Effector CD4-positive, alpha-beta T cell (primary cell): ENCODE measurements at places on chromosomes 5 and 9.

DNA sequence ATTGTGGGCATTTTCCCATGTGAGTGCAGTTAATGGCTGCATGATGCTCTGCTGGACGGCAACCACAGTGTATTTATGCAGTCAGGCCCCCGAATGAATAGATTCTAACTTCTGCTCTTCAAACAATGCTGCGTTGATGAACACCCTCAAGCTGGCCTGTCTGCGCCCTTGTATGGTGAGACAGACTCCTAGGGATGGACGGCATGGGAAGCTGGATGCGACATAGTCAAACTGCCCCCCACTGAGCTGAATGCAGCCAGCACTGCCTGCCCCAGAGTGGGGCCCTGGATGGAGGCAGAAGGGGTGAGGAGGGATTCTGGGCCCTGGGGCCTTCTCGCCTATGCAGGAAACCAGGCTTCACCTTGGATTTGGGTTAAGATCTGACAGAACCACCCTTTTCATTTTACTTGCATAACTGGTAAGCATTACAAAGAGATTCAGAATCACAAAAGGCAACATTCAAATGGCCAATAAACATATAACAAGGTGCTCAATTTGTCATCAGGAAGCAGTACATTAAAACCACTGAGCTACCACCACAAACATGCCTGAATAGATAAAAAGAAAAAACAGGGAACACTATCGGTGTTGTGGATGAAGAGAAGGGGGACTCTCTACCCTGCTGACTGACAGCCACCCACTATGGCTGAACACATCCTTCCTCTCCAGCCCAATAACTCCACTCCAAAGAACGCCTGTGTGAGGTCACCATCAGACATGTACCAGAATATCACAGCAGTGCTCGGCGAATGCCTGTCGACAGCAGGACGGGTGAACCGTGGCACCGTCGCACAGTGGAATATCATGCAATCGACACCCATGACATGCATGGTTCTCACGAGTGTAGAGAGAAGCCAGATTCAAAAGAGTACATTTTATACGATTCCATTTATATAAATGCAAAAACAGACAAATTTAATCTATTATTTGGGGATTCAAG is 79.1 kb downstream of the RAPGEF1 start:
- no peak for DNase-seq

- DNase-seq: no peak
Observed at GRCh38 chr9:95852059-95853032, 23.1 kb upstream of the ERCC6L2 start.

- no peak for DNase-seq
Observed at GRCh38 chr5:148960070-148960769, 102.6 kb downstream of the SH3TC2 start.

GRCh38 chr5:3269395-3270169 is 326.1 kb upstream of the IRX1 start:
- DNase-seq: no peak

- DNase-seq: no peak
Observed at GRCh38 chr5:74105126-74105780, 479.3 kb downstream of the ARHGEF28 start.

GRCh38 chr5:105101577-105101976 is 1539.0 kb upstream of the NUDT12 start:
- DNase-seq: no peak

- no peak for DNase-seq
Observed at GRCh38 chr9:133103987-133104505, 17.0 kb downstream of the RALGDS start.

DNA sequence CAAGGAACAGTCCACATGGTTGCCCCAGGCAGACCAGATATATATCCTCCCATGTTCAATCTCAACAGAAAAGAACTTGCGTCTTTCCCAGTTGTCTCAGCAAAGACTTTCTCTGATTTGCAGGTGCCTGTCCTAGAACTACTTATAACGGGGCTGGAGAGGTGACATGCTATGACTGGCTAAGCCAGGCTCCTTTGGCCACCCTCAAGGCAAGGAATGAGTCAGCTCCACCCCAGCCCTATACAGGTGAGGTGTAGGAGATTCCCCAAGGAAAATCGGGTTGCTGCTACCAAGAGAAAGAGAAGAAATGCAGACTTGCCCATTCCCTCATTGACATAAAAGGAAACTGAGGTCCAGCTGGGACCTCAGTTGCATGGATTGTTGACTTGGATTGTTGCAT is 127.4 kb downstream of the GALNT10 start:
- no peak for DNase-seq

- no peak for DNase-seq
Observed at GRCh38 chr5:16529306-16529705, 63.7 kb upstream of the ZNF622 start.

DNA sequence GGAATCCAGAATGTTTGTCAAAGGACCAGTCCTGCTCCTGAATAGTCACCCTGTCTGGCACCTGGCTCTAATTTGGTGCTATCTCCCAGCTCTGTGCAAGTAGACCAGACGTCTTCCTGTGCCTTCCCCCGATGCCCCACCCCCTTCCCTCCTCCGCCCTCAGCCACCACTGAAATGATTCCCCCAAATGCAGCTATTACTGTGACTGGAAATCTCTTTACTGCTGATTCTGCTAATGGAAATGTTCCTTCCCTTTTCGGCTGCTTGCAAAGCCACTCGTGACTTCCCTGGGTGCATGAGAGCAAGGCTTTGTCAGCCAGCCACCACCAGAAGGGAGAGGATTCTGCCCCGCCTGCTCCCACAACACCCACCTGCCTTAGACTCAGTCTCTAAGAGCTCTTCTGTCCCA is 11.4 kb downstream of the ASTN2 start:
- DNase-seq: no peak

GRCh38 chr5:78211052-78211451 is 83.4 kb downstream of the AP3B1 start:
- no peak for DNase-seq

- DNase-seq: no peak
Observed at GRCh38 chr9:110808599-110808980, 140.0 kb downstream of the MUSK start.

- no peak for DNase-seq
Observed at GRCh38 chr5:139861021-139861888, 65.6 kb downstream of the PSD2 start.

DNA sequence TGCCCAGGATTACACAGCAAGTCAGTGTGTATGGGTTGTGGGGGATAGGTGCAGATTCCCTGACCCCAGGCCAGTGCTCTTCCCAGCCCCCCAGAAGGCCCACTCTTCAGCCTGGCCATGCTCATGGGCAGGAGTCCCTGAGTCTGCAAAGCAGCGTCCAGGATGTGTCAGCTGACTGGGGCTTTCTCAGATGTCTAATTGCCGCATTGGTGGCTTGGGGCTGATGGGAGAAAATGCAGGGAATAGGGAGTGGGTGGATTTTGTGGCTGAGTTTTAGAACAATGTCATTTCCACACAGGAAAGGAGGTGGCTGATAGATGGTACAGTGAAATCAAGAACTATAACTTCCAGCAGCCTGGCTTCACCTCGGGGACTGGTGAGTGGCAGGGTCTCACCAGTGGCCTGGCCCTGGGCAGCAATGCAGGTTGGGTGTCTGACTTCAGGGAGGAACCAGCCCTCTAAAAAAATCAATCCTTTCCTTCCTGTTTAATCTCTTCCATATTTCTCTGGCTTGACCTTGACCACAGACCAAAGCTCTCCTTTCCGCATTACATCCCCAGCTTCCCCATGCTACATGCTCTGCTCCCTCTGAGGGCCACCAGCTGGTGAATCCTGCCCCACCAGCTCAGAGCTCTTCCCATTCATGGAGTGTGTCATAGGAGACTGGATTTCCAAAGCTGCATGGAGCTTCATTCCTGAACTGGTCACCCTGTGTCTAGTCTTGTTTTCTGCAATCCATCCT is 14.2 kb downstream of the GLIPR2 start:
- DNase-seq: no peak

- no peak for DNase-seq
Observed at GRCh38 chr5:35753500-35753899, 103.2 kb upstream of the IL7R start.

GRCh38 chr9:134585746-134586706 is 55.6 kb upstream of the COL5A1 start:
- no peak for DNase-seq

DNA sequence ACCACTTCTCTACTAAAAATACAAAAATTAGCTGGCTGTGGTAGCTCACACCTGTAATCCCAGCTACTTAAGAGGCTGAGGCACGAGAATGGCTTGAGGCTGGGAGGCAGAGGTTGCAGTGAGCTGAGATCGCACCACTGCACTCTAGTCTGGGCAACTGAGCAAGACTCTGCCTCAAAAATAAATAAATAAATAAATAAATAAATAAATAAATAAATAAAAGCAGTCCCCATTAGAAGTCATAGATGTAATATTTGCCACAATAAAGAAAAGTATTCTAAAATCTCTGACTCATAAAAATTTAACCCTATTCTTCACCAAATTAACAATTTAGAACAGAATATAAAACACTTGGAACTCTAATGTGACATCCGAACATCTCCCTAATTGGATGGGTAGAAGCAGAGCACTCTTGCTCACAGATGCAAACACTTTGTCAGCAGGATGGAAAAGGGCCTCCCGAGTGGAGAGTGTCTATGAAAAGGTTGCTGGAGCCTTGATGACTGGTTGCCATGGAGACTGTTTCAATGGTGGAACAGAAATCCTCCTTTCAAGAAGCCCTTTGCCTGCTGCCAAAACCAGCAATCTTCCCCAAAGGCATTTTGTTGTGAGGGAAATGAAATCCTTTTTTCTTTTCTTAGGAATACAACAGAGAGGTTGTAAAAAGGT is 38.9 kb upstream of the TRAF1 start:
- no peak for DNase-seq

DNA sequence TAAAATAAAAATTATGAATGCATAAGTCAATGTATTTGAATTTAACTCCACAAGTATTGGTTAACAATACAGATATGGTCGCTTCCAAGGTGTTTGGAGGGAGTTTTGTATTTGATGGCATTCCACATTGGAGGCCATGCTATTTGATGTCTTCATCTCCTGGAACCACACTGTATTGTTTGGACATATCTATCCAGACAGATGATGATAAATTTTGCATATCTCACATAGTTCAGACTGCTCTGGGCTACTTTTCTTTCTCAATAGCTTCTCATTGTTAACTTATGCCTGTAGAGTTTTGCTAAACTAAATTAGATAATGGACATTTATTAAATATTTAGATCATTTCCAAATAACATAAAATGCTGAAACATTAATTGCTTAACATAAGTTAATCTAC is 58.0 kb downstream of the CDKN2A start:
- no peak for DNase-seq

- no peak for DNase-seq
Observed at GRCh38 chr5:171914726-171915338, 91.6 kb downstream of the FBXW11 start.

- DNase-seq: no peak
Observed at GRCh38 chr5:60514152-60514551, 185.8 kb downstream of the DEPDC1B start.

- DNase-seq: no peak
Observed at GRCh38 chr5:167785106-167785505, 506.3 kb upstream of the WWC1 start.

- no peak for DNase-seq
Observed at GRCh38 chr9:2761424-2761823, 44.1 kb downstream of the KCNV2 start.

DNA sequence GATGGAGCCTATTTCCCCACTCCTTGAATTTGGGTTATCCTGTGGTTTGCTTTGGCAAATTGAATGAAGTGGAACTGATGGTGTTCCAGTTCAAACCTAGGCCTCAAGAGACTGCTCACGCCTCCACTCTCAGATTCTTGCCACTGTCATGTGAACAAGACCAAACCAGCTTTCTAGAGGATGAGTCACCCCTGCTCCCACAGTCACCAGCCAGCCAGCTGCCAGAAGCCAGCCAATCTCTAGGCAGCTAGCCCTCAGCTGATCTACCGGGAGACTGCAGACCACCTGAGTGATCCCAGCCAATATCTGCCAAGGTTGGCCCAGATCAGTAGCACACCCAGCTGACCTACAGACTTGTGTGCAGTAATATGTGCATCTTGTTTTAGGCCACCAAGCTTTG is 300.6 kb downstream of the TMEM38B start:
- DNase-seq: no peak

GRCh38 chr5:131782717-131783116 is 14.1 kb downstream of the FNIP1 start:
- DNase-seq: no peak

GRCh38 chr5:59587489-59588337 is 305.8 kb downstream of the PDE4D start:
- no peak for DNase-seq

DNA sequence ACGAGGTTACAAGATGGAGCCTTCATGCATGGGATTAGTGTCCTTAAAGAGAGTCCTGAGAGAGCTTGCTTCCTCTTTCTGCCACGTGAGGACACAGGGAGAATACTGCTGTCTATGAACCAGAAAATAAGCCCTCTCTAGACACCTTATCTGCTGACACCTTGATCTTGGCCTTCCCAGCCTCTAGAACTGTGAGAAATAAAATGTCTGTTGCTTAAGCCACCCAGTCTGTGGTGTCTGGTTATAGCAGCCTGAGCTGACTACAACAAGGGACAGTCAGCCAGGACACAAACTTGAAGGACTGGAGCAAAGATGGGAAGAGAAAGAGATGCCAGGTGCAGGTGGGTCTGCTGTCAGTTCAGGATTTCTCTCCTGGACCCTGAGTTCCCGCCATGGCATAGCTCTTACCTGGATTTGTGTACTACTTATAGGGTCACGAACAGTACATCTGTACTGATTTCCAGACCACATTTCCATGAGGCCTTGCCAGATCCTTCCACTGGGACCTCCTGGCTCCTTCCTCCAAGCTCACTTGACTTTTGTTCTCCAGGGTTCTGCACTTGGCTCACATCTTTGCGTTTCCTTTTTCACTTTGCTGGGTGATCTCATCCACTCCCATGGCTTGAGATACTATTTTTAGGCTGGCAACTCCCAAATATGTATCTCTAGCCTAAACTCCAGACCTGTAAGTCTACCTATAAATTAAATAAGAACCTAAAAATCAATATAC is 44.9 kb upstream of the LIFR start:
- DNase-seq: no peak

- DNase-seq: no peak
Observed at GRCh38 chr5:160083501-160083900, 35.7 kb downstream of the PWWP2A start.

GRCh38 chr5:172473427-172473826 is 19.1 kb upstream of the SH3PXD2B start:
- DNase-seq: no peak

- DNase-seq: no peak
Observed at GRCh38 chr5:159712672-159713071, 203.6 kb upstream of the ADRA1B start.

DNA sequence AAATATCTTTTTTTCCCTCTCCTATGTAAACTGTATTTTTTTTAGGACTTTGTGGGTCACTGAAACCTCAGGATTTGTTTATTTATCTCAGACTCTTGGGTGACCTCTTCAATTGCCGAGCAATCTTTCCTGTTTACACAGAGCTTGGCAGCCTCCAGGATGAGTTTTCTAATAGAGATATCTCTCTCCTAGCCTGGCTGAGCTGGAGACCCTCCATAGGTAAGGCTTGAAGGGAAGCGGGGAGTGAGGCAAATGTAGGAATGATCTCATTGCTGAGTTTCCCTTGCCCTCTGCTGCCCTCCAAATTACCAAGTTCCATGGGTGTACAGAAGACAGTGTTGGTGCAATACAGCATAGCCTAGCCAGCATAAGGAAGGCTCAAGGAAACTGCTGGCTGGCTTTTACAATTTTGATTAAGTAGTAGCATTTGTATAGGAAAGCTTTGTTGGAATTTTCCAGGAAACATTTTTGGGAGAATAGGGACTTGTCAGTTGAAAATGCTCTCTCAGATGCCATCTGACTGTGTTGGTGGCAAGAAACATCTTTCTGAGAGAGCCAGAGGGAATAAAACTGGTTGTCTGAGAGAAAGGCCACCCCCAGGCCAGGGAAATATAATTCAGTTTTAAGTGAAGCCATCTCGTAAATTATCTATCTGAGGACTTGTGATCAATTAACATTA is 116.0 kb downstream of the NMUR2 start:
- DNase-seq: no peak
